Amniotic epithelial cell (primary cell): ENCODE measurements at places on chromosomes 4 and X.

- DNase-seq: no peak
These were observed 43.6 kb upstream of the KIT start for GRCh38 chr4:54614149-54614548.

GRCh38 chr4:106707776-106708463 is 328.2 kb downstream of the DKK2 start:
- DNase-seq: peak; percentile 25

- no peak for DNase-seq
These were observed 92.5 kb upstream of the ZFP42 start for GRCh38 chr4:187903106-187903505.

DNA sequence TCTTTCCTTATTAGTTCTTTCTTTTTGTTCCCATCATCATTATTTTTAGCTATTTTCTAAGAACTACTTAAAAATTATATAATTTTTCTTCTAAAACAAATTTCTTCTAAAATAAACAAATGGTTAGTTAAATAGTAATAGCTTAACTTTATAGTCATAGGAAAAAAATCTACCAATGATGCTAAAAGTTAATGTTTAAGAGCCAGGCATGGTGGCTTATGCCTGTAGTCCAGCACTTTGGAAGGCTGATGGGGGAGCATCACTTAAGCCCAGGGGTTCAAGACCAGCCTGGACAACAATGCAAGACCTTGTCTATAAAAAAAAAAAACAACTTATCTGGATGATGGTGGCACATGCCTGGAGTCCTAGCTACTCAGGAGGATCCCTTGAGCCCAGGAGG is 127.1 kb upstream of the ANXA3 start:
- DNase-seq: no peak

GRCh38 chr4:102478186-102478585 is 23.0 kb upstream of the NFKB1 start:
- no peak for DNase-seq

DNA sequence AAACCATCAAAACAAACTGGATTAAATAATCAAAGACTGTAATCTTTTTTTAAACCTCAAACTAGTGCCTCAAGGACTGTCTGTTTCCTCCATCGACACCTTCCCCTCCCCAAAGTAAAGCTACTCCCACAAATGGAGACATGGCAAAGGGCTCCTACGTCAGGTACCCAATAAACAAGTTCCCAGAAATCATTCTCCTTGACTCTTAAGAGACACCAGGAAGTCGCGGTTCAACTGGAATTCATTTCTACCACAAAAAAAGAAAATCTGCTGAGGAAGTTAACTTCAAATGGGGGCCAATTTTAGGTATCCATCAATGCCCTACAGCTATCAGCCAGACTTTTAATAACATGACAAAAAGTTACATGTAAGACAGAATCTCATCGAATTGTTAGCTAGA is 2.5 kb downstream of the RPS4X start:
- peak; percentile 34 for DNase-seq

DNA sequence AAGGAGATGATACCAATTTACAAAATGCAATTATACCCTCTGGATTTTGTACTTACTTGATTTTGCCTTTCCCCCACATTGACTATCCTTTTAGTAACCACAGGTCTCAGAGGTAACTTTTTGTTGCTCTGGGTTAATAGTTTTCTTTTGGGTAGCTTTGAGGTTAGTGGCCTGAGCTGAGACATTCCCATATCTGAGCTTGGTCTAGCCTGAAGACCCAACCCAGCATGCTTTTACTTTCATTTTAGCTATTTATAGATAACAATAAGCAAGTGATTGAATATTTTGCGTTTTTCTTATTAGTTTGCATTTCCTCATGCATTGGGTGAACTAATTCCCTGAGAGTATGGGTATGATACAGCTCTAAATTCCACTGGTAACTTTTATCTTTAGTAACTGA is 11.8 kb downstream of the HTN1 start:
- DNase-seq: no peak

DNA sequence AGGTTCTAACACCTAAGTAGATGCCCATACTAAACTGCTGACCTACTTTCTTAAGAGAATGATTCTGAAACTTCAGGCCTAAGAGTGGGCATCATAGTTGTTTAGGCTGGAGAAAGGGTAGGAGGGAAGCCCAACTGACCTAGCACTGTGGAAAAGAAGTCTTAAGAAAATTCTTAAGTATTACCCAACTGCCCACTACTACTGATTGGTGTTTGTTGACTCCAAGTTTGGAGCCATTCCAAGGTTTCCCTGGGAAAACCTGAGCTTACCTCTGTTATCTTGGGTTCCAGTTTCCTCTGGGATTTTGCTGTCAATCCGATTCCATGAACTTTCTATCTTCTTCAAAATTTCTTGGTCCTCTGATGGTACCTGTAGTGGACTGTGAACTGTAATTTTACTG is 23.9 kb downstream of the ANKRD17 start:
- peak; percentile 86 for DNase-seq

GRCh38 chr4:26157541-26157940 is 163.3 kb upstream of the RBPJ start:
- DNase-seq: no peak

DNA sequence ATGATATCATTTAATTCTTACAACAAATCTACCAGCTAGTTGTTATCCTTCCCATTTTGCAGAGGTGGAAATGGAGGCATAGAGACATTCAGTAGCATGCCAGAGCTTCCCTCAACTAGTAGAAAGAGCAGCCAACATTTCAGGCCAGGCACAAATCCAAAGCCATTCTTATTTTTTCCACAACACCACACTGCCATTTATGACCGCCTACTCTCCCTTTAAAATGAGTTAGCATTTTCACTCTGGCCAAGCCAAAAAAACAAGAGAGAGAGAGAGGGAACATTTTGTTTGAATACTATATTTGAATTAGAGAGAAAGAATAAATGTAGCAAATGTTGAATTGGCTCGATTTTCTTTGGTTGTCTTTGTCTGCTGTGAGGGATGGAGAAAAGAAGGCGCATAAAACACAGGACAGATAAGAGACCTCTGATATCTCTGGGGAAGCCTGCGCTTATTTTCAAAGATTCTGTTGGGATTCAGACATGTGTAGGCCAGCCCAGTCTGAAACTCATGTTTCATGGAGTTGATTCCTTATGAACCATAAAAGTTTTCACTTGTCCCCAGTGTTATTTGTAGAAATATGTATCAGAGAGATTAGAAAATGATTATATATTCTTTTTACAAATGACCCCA is 265.7 kb downstream of the RAB28 start:
- no peak for DNase-seq

DNA sequence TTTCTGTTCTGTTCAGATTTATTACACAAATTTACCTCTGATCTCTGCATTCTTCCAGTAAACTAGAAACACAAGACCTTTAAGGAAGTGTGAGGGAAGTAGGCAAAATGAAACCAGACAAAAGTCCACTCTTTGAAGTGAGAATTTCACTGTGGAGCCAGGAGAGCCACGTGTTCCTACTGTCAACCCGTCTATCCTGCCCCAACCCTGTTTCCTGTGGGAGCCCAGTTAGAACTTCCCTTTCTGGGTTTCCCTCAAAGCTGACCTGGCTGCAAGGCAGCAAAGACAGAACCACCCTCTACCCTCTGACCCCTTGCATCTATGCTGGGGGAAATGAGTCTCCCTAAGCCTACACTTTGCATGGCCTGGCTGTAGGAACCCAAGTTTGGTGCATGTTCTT is 40.0 kb downstream of the TMEM144 start:
- DNase-seq: no peak

DNA sequence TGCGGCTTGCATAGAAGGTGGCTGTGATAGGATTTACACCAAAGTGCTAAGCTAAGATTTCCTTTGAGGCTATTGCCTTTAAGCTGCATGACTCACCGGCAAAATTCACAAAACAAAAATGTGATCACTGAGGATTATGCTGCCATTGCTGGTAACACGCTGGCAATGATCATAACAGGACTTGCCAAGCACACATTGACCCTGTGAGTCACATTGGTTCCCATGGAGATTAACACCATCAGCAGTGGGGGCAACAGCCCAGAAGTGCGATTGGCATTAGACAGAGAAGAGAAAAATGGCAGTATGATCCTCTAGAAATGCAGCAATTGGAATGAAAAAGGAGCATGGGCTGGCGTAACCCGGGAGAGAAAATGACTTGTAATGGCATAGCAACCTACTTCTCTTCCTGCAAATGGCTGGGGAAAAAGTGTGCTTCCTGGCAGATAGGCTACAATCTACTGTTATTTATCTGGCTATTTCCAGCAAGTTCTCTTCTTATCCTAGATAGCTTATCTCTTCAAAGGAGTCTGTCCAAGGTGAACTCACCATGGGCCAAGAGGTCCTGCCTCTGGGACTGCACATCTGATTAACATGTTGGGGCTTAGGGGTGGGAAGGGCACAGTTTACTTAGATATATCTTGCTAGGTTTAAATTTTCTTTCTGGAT is 314.2 kb upstream of the IGFBP7 start:
- DNase-seq: peak; percentile 41

- no peak for DNase-seq
These were observed 52.8 kb downstream of the LCORL start for GRCh38 chr4:17968721-17969120.

DNA sequence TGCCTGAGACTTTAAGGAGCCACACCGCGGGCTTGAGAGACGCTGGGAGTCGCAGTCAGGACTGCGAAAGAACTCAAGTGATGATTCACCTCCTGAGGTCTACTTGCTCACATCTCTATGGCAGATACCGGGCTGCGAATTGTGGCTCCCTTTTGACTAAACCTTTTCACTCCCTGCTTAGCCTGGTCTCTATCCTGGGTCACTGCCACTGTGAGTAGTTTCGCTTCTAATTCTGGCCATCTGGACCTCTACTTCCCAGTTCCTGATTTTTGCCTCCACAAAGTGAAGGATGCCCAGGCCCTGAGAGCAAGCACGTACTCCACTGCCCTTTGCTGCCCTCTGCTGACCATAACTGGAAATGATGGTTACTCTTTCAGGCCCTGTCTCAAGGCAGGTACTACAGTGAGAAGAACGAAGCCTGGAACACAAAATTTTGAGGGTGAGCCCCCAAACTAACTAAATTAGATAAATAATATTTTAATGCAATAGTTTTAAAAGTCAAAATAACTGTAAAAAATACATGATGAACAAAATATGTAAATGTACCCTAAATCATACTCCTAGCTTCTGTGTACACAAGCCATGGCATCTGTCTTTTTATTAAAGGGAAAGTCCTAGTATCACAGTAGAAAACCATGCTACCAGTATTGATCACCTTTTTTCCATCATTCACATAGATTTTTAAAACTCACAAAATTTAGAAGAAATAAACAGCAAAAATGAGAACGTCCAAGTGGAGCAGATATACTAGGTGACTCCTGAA is 16.7 kb downstream of the MAD2L1 start:
- peak; percentile 75 for DNase-seq

DNA sequence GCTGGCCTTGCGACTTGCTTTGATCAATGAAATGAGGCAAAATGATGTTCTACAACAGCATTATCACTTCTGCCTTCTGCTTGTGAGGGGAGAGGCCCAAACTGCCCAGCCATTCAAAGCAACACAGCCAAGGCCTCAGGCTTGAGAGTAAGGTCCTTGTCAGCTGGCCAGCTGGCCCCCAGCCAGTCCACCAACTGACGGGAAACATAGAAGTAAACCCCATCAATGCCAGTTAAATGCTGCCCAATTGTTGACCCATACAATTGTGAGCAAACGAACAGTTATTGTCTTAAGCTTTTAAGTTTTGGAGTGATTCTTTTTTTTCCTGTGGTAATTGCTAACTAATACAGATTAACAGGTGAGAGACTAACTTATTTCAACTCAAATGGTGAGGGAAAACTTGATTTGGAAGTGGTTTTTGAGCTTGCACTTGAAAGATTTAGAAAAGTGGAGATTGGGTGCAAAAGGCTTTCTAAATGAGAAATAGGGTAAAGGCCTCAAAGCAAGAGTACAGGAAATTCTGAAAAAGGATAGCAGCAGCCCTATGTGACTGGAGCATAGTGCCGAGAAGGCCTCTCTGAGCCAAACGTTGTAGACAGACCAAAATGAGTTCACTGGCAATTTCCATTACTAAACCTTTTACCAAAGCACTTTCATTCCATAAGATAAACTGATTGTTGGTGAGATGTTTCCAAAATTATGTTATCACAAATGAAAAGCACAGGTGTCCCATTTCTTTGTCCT is 66.9 kb downstream of the ARHGEF38 start:
- no peak for DNase-seq

DNA sequence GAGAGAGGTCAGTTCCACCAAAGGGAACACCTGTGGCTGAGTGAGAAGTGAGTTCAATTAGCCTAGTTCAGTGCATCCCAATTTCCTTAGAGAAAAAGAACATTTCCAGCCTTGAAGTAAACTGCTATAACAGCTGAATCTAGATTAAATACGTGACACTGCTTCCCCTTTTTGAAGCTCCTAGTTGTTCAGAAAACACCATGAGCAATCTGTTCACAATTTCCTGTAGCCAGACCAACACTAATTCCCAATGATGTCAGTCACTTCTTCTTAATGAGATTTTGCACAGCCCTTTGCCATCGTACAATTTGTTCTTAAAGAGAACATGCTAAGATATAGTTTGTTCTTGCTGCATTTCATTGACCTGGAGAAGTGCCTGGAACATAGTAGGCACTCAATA is 144.6 kb upstream of the EDNRA start:
- peak; percentile 22 for DNase-seq

- no peak for DNase-seq
These were observed 93.1 kb upstream of the LNX1 start for GRCh38 chr4:53684136-53685130.

DNA sequence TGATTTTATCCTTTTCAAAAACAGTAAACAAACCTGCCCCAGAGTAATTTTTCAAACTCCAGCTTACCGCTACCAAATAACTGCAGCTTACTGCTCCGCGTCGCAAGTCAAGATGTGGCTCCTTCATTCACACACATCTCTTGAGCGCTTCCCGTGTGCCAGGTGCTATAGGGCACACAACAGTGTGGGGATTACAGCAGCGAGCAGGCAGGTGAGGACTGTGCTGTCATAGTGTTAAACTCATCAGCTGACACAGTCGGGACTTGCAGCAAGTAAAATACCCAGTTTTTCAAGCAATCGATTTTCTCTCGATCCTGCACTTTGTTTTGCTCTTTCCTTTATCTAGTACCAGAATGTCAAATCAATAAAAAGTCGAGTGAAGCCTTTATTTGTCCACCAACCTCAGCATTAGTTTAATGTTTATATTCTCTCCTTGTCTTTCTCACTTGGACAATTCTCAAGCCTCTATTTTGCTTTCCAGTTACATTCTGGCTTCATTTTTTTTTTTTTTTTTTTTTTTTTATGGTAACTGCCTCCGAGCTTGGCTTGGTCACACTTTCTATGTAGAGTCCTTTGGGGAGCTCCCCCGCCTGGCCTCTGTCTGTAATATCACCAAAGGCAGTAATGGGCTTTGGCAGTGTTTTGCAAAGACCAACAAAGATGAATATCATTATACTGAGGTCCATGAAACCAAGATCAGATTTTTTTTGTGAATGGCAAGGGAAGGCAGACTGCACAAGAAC is 8.3 kb upstream of the ASB5 start:
- peak; percentile 61 for DNase-seq

GRCh38 chrX:81377329-81377728 is 175.4 kb downstream of the SH3BGRL start:
- DNase-seq: peak; percentile 21

- no peak for DNase-seq
These were observed 2.9 kb upstream of the GRPR start for GRCh38 chrX:16120431-16120830.
